Calu3 (cell line): ENCODE measurements at places on chromosomes 13 and 19. TPM values are rescaled to one million over a fixed set of nuclear protein-coding genes. Genes with fewer than 3 reads are reported as not detected.

GRCh38 chr13:42836930-42837690 lies 55.7 kb downstream of the FAM216B start:
- DNase-seq, result peak; percentile 24

DNA sequence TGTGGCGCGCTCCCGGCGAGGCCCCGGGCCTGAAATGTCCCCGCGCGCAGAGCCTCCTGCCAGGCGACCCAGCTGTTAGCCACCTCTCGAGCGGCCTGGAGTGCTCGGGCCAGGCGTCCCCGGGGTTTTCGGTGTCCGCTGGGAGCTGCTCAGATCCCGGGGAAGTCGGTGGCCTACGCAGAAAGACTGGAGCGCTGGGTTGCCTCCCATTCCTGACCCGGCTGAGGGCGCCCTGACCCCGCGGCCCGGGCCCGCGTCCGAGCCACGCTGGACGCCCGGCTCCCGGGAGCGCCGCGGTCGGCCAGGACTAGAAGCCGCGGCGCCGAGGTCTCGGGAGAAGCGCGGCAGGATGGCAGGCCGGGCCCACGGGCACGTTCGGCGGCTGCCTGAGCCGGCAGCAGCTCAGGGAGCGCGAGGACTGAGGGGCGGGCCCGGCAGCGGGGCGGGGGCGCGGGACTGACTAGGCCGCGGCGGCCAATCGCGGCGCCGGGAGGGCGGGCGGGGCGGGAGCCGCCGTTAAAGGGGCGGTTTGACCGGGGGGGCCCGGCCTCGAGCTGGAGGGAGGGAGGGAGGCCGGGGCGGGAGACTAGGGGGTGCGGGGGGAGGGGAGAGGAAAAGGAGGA lies 1.3 kb upstream of the ZIC2 start:
- DNase-seq, result peak; percentile 62

Gene VSTM1
- not detected in 2 replicates for total RNA-seq

DNA sequence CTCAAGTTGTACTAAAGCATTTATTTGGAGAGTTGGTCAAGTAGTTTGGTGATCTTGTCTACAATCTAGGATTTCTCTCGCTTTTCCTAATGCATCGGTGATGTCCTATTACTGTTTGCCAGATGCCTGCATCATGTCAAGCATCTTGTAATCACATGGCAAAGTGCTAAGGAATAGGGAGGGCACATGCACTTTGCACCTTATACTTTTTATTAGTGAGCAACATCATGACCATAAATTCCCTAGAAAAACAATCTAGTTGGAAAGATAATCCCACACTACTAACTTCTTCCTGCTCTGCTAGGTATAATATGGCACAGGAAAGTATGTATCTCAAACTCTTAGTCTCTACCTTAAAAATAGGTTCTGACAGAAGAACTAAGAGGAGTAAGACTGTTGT lies 894.3 kb upstream of the SLITRK1 start:
- DNase-seq, result no peak

DNA sequence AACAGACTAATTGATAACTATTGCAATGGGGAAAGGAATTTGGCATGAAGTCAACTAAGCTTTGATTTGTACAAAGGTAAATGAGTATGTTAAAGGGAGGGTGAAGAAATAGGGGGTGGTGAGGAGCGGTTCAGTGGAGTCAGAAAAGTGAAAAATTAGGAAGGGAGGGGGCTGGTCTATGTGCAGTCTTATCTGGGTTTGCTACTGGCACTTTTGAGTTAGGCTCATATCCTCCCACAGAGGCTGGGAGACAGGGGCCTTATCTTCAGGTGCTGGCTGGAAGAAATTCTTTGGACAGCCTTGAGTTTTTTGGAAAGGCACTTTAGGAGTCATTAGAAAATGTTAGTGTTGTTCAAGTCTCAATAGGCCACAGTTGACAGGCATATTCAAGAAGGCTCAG lies 11.1 kb downstream of the ZNF302 start:
- DNase-seq, result no peak

DNA sequence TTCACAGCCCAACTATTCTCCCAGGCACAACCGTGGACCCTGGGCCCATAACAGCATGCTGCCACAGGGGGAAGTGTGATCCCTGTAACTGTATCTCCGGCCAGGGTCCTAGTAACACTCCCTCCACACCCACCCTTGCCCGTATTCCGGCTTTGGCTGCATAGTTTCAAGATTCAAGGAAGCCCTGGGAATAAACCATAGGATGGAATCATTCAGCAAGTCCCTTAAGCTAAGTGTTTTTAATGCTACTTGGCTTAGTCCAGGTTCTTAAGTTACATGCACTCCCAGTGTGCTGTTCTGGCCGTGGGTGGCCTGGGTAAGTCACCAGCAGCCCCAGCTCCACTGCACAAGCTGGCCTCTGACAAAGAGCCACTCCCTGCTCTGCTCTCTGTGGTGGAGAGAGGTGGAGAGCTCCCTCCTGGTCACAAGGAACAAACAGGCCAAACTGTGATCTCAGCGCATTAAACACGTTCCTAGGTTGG lies 532.4 kb upstream of the SGCG start:
- DNase-seq, result no peak

DNA sequence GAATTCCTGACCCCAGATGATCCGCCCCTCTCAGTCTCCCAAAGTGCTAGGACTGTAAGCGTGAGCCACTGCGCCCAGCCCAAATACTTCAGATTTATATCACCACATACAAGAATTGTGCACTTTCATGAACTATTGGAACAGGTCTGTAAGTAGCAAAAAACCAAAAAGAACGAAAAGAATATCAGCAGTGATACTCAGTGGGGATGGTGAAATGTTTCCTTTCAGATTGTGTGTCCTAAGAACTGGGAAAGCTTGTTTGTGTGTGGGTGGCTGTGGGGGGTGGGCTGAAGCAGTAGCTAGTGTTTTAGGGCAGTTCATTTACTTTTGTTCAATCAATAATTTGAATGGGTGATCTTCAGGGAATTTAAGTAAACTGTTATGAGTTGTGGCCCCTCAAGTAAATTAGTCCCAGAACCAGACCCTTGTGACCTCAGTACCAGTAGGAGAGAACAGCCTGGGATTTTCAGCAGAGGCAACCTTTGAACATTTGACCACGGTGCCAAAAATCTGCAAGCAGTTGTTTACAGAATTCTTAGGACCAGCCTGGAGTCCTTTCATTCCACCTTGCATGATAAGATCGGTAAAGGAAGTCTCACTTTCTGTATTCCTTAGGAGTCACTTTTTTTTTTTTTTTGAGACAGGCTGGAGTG lies 106.6 kb downstream of the LRCH1 start:
- DNase-seq, result peak; percentile 36

DNA sequence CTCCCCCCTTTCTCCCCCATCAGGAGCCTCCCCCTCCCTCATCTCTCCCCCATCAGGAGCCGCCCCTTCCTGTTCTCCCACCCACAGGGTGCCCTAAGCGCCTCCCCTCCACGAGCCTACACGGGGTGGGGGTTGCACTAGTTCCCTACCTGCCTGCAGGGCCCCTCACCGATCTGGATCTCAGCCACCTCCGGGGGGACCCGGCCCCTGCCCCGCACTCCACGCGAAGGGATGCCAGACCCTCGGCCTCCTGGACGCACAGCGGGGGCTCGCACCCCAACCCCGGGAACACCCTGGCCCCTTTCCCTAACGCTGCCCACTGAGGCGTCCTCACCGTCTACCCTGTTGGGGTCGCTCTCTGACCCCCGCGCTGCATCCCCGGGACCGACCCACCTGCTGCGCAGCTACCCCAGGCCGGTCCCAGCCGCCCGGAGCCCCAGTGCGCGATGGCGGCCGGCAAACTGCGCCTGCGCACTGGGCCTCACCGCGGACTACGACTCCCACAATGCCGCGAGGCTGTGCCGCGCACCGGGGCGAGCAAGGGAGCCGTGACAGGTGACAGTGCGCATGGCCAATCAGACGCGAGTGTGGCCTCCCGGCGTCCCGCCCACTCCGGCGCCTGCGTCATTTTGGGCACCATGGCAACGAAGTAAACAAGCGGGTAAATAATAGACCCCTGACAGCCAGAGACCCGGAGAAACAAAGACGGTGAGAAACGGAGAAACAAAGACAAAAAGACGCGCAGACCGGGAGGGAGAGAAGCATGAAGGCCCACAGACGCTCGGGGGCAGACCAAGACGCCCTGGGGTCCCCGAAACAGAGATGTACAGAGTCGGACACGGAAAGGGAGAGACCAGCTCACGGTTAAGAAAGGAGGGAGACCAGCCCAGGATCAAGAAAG lies at the start of gene ZSCAN18:
Gene ZSCAN18 (minus strand): TSS at position 451 of the 901 bp plus-strand sequence. CDS start 7,964 bp downstream, outside the sequence.
- peak; percentile 98 for DNase-seq

DNA sequence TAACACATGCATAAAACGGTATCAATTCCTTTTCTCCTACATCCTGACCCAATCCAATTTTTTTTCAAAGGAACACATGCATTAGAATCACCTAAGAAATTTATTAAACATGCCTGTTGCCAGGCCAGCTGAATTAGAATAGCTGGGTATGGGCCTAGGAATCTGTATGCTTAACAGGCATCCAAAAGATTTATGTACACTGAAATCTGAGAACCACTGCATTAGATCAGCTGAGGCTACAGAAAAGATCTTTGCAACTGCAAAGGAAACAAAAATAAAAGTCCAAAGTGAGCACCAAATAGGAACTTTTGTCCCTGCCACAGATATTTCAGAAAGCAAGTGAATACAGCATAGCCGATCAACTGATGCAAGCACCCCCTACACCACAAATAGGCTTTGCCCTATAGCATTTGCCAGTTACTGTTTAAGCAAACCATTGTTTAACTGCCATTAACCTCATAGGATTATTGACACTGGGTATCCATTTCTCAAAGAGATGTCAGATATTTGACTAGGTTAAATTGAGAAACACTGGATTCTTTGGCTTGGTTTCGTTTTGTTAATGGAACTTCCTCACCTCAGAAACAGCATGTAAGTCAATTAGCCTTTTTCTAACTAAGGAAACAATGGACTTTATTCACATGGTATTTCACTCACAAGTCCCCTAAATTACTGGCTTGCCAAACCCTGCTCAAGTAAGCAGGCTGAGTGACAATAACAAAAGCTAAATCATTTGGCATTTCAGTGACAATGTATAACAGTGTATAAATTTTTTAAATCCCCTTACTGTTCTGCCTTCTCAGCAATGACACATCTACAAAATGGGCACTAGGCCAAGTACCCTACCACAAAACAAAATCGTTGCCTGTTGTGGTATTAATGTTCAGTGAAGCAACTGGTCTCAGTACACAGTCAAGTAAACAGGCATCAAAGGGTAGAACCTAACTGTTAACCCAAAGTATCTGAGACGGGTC lies 67.8 kb downstream of the SUCLA2 start:
- no peak for DNase-seq

DNA sequence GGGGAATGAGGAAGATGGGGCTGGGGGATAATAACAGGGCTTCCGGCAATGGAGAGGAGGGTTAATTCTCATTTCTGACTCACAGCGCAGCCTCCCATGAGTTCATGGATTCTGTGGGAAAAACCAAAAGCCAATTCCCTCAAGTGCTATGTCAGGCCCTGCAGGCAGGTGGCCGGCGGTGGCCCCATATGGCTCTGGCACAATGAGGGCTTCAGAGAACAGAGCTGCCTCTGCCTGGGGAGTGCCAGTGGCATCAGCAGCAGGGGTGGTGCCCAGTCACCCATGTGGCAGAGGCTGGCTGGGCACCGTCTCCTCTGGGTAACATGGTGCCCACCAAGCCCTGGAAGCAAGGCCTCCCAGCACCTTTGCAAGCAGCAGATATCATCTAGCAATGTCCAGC lies 69.1 kb downstream of the ALOX5AP start:
- no peak for DNase-seq

DNA sequence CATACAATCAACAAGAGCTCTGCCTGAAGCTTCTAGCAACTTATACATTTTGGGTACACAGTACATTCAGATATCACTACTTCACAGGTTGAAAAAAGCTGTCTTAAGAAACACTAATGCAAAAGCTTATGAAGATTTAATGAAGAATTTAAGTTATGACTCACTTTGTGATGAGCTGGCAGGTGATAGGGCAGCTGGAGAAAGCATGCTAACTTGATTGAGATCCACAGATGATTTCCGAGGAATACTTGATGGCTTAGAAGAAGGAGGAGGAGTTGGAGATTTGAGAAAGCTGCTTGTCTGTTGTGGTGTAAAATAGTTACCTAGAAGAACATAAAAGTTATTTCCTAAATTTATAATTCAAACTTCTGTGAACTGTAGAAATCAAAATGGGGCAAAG lies 23.3 kb downstream of the EXOSC8 start:
- DNase-seq, result no peak

DNA sequence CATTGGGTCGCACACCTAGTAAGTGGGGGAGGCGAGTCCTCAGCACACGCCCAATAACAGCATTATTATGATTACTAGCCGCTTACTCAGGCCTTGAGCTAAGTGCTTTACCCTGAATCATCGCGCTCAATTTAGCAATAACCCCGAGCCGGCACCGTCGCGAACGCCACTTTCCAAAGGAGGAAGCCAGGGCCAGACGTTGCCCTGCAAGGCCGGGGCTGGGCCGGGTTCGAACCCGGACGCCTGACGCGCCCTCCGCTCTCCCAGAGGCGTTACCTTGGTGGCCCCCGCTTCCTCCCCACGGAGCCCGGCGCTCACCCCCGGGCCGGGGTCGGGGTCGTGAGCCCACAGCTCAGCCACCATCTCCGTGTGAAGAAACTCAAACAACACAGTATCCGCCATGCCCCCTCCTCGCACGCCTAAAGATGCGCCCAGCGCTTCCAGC lies at the start of gene TRAPPC6A:
Gene TRAPPC6A (minus strand): TSS at position 421 of the 445 bp plus-strand sequence. CDS start 19 bp downstream, at position 402.
- no peak for DNase-seq

DNA sequence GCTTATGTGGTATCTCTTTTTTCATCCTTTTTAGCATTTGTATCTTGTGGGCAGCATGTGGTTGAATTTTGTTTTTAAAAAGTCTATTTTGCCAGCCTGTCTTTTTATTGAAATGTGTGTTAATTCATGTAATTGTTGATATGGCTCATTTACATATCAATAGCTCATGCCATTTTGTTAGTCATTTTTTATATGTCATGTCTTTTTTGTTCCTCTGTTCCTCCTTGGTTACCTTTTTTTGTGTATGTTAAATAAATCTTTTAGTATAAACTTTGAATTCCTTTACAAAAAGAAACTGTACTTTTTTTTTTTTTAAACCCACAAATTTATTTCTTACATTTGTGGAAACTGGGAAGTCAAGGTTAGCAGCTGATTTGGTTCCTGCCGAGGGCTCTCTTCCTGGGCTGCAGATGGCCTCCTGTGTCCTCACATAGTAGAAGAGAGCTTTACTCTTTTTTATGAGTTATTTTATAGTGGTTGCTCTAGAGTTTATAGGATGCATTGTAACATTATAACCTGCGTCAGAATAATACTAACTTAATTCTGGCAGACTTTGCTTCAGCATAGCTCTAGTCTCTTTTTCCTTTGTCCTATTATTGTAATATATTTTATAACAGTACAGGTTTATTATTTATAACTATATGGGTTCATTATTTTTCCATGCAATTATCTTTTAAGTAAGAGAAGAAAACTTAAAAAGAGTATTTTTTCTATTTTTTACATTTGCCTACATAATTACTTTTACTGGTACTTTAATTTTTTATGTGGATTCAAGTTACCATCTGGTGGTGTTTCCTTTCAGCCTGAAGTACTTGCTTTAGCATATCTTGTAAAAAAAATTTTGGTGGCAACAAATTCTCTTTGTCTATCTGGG lies 86.3 kb downstream of the URI1 start:
- DNase-seq, result no peak

Gene PLVAP
- total RNA-seq, result not detected in 2 replicates

GRCh38 chr13:101916108-101916774 lies 463.8 kb downstream of the ITGBL1 start:
- DNase-seq, result no peak

Gene CXCL17
- total RNA-seq, result 3.8 and 4.0 TPM in 2 replicates
